ENCODE measurements at places on chromosomes 4 and X.

GRCh38 chr4:72553540-72554337 is 15.3 kb downstream of the ADAMTS3 start:
- no peak for DNase-seq

GRCh38 chr4:187283201-187283955 is 559.7 kb upstream of the FAT1 start:
- no peak for DNase-seq

DNA sequence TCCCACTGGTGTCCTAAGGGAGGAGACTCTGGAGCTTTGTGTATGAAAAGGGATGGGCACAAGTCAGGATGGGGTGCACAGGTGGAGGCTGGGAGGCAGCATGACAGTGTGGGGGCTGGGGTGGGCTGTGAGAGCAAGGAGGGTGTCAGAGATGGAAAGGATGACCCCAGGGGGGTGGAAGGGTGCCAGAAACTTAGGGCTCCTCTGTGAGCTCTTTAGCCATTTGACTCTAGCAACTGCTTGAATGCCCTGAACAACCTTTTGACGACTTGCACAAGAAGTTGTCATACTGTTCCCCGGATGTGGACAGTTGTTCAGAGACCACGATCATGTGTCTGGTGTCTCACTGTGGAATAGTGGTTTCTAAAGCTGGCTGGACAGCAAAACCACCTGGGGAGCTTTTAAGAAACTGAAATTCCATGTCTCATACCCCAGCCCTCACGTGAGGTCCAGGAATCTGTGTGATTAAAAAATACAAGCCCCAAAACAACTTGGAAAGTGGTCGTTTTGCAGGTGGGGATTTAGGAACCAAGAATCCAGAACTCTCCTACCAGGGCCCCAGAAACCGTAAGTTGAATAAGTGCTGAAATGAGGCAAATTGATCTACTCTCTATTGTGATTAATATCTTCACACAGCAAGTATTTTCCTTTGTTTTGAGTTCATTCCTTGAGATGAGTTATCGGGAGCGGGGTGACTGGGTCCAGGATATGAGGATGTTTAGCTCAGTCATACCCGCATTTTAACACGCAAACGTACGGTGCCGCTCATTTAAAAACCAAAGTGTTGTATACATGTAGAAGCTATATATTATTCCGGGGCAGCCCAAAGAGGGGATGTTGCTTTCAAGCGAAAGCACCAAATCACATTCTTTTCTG is 3.4 kb downstream of the RHOH start:
- no peak for DNase-seq

GRCh38 chr4:55880652-55881280 is 27.3 kb downstream of the EXOC1 start:
- no peak for DNase-seq

- no peak for DNase-seq
Observed at GRCh38 chr4:2794486-2795299, 1.8 kb downstream of the SH3BP2 start.

DNA sequence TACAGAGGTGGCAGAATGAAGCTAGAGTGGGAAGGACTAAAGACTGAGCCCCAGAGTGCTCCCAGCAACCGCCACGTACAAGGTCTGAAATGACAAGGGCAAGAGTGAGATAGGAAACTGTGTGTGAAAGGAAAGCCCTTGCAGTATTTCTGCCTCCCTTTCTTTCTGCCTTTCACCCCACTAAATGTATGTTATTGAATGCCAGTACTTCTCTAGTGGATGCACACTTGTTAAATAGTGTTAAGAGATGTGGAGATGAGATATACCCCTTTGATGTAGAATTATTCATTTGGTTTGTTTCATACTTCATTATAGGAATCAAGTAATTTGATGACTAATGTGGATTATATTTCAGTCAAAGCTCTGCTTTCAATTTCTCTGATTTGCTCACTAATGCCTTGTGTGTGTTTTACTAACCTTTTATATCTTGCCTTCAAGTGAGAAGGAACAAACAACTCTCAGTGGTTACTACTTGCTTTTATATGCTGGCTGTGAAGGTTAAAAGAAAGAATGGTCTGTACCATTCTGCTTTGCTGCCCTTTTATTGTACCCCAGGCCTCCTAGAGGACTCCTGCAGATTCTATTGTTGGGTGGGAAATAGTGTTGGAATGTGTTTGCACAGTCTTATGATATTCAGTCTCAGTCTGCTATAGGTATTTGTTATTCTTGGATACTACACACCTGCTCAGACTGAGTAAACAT is 8.0 kb upstream of the ANXA3 start:
- no peak for DNase-seq

DNA sequence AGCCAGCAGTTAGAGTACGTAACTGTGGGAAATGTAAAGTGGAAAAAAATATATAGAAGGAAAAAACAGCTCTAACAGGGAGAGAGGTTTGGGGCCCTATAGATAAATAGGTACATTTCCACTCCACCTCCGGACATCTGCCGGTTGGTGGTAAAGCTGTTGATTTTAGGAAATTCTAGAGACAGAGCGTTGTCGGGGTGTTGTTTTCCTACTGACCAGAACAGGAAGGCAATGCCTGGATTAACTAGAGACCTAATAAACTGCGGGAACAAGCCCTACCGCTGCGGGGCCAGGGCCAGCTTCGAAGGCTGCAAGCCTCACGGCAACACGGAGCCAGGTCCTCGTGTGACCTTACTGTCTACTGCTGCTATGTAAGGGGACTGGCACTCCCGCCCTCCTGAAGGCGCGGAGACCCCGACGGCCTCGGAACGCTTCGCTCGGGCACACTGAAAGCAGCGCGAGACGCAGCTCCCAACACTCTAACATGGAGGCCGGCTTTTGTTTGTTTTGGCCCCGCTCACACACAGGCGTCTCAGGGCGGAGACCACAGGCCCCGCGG is 702 bp upstream of the CDKN2AIP start:
- peak; percentile 89 for DNase-seq

DNA sequence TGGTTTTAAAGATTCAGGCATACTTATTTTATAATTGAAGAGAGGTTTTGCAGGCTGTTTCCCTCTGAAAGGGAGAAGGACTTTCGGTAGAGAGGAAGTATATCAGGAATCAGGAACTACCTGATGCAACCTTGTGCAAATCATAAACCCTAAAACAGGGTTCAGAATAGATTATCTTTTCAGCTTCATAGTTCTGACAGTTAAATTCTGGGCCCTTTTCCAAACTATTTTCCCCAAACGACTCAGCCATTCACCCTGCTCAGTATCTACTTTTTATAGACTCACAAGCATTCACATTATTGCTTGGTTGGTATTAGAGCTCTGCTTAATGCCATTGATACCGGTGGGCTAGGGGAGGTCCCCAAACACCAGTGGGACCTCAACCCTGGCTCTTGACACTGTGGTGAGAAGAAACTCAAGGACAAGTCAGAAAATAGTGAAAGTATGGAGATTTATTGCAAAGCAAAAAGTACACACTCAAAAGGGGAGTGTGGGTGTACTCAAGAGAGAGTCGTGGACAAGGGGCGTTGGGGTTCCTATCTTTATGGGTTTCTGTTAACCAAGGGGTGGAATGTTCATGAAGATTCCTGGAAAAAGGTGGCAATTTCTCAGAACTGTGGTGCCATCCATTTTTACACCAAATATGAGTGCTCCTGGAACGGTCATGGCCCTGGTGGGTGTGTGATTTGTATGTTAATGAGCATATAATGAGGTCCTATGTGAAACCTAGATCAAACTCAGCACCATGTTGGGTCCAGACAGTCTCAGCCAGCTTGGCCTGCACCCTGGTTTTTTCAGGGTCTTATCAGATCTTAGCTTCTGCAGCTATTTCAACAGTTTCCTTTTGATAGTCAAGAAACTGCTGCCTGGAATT is 238.3 kb downstream of the DCLK2 start:
- no peak for DNase-seq

DNA sequence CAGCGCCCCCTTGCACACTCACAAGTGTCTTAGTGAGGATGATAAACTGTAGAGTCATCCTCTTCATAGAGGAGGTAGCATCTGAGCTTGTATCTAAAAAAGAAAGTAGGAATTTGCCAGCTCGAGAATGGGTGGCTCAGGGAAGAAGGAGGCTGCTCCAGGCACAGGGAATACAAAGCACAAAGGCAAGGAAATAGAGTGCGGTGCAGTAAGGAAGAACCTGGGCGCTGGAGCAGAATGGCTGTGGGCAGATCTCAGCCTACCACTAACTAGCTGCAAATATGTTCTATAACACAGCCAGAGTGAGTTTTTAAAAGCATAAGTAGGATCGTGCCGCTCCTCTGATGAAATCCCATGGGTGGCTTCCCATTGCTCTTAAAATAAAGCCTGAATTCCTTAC is 61.6 kb upstream of the MAPK10 start:
- peak; percentile 60 for DNase-seq
